Sigmoid colon (tissue), 7 donors: ENCODE measurements at places on chromosomes 1 and 21.

GRCh38 chr1:110880708-110881374 is 7.9 kb downstream of the CD53 start:
- DNase-seq: no peak

GRCh38 chr1:205318231-205318991 is 3.1 kb downstream of the NUAK2 start:
- no peak for DNase-seq

DNA sequence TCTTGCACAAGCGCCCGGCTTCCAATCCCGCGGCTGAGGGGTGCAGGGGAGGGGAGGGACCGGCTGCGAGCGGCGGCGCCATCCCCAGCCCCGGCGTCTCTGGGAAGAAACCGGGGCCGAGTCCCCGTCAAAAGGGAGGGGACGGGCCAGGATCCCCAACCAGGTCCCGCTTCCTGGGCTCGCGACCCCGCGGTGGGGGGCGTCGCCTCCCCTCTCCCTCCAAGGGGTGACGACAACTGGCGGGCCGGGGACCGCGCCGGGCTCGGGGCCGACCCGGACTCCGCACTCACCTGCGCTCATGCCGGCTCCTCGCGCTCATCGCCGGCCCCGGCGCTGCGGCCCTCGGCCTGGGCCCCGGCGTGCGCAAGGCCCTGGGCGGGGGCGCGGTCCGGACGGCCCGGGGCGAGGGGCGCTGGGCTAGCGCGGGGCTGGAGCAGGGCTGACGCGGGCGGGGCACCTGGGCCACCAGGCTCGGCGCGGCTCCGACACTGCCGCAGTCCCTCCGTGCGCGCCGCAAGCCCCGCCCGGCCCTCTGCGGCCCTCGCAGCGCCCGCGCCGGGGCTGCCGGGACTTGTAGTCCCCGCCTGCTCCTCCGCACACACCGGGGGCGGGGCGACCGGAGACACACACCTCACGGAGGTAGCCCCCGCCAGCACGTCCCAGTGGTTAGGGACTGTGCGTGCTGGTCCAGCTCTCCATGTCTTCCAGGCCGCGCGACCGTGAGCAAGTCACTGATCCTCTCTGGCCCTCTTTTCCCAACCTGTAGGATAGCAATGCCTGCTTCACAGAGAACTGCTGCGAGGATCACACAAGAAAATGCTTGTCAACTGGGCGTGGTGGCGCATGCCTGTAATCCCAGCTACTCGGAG is at the start of gene ATP13A2:
ATP13A2 (minus strand) TSS at position 490 of the 869 bp plus-strand sequence; CDS start at position 300, 190 bp downstream.
- DNase-seq: peak; percentile 85

DNA sequence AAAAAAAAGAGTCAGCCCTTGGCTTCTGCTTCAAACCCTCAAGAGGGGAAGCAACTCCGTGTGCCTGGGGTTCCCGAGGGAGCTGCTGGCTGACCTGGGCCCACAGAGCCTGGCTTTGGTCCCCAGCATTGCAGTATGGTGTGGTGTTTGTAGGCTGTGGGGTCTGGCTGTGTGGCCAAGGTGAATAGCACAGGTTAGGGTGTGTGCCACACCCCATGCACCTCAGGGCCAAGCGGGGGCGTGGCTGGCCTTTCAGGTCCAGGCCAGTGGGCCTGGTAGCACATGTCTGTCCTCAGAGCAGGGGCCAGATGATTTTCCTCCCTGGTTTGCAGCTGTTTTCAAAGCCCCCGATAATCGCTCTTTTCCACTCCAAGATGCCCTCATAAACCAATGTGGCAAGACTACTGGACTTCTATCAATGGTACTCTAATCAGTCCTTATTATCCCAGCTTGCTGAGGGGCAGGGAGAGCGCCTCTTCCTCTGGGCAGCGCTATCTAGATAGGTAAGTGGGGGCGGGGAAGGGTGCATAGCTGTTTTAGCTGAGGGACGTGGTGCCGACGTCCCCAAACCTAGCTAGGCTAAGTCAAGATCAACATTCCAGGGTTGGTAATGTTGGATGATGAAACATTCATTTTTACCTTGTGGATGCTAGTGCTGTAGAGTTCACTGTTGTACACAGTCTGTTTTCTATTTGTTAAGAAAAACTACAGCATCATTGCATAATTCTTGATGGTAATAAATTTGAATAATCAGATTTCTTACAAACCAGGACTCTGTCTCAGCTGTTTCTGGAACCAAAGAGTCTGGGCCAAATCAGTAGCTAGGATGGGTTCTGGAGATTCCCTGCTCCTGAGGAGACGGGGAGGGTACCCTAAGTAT is 26.8 kb upstream of the KDM4A start:
- no peak for DNase-seq

- DNase-seq: peak; percentile 51
Measured at GRCh38 chr21:46089285-46089684, 8.6 kb upstream of the COL6A2 start.

- no peak for DNase-seq
Measured at GRCh38 chr1:167532964-167533824, 14.9 kb upstream of the CD247 start.

GRCh38 chr1:228045871-228046270 is 36.6 kb upstream of the ARF1 start:
- DNase-seq: peak; percentile 48

- DNase-seq: no peak
Measured at GRCh38 chr1:50667272-50667671, 244.0 kb upstream of the DMRTA2 start.
